ENCODE measurements at places on chromosomes 1 and 21.

DNA sequence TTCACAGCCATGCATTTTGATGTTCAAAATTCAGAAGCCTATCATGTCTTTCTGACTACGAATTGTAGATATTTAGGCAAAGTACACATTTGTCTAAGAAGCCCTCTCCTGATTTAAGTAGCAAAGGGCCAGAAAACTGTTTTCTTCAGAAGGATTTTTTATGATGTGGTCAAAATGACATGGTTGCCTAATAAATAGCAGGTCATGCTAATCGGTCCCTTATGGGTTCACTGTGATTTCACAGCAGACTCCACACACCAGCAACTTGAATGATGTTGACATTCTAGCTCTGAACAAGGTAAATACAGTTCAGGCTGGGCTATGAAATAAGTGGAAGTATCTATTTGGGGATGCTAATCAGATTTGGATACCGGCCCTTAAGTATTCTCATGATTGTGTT lies 178.7 kb upstream of the DPYD start:
- no peak for DNase-seq

GRCh38 chr1:179825798-179826460 lies 51.7 kb downstream of the TOR1AIP2 start:
- DNase-seq = no peak

- no peak for DNase-seq
Observed at GRCh38 chr1:29811727-29812407, 575.5 kb downstream of the PTPRU start.

GRCh38 chr1:226444901-226445300 lies 37.0 kb upstream of the PARP1 start:
- DNase-seq = peak; percentile 77

GRCh38 chr1:48693180-48693579 lies 83.5 kb downstream of the BEND5 start:
- DNase-seq = no peak
